ENCODE measurements at places on chromosomes 4 and X.
A peak's percentile ranks its signal among the peaks of the same experiment; 100 is the strongest.

- no peak for DNase-seq
Measured at GRCh38 chrX:33725535-33726210, 406.4 kb downstream of the FAM47A start.

- no peak for DNase-seq
Measured at GRCh38 chr4:139672215-139672614, 6.6 kb downstream of the MGST2 start.

DNA sequence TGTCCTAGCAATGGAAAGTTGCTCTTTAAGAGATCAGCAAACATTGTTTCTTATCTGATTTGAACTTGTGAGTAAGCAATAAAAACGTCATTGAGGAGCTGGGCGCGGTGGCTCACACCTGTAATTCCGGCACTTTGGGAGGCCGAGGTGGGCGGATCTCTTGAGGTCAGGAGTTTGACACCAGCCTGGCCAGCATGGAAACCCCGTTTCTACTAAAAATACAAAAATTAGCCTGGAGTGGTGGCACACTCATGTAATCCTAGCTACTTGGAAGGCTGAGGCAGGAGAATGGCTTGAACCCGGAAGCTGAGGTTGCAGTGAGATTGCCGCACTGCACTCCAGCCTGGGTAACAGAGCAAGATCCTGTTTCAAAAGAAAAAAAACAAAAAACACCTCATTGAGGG, 11.2 kb upstream of the PLAC8 start:
- no peak for DNase-seq

- no peak for DNase-seq
Measured at GRCh38 chr4:25911356-25911755, 2.7 kb upstream of the SMIM20 start.

DNA sequence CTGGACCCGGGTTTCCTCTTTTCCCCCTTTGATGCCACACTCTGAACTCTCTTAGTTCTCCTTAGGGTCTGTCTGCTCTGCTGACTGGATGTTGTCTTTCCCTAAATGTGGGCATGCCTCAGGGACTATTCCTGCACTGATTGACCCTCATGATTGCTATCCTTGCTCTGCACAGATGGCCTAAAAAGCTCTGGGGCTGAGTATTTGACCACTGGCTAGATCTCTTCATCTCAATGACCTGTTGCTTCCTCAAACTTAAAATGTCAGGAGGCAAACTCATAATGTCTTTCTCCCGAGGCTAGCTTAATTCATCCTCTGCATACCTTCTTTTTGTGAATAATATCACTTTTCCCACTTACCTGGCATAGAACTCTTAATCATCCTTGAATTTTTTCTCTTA, 157.4 kb downstream of the GATB start:
- no peak for DNase-seq

GRCh38 chrX:110282922-110283321, 35.0 kb downstream of the AMMECR1 start:
- no peak for DNase-seq

GRCh38 chr4:52408032-52408431, 251.1 kb downstream of the USP46 start:
- DNase-seq: no peak

DNA sequence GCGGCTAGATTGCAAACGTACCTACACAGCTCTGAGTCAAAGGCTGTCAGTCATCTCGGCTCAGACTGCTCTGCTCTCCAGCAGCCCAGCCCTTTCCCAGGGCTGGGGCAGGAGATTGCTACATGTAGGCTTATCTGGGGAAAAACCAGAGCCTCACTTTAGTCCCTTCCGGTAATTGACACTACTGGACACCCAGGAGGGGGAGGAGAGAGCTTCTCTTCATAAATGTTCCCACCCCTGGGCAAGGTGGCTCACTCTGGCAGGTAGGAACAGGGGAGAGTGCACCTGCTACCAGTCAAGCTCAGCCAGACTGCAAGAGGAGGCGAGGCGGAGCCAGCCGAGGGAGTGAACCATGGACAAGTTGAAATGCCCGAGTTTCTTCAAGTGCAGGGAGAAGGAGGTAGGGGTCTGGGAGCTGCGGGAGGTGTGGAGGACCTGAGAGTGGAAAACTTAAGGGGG, at the start of gene SLC6A14:
TSS of gene SLC6A14 (plus strand) at position 249 of the 459 bp plus-strand sequence. CDS start at position 353, 104 bp downstream.
- no peak for DNase-seq

- DNase-seq: no peak
Measured at GRCh38 chrX:7638078-7638710, 204.8 kb upstream of the VCX start.

GRCh38 chrX:64977830-64978229, 1.6 kb upstream of the ZC4H2 start:
- no peak for DNase-seq

- DNase-seq: no peak
Measured at GRCh38 chr4:159227378-159227777, 124.5 kb downstream of the RAPGEF2 start.

GRCh38 chr4:165766976-165767375, 106.1 kb upstream of the TLL1 start:
- no peak for DNase-seq

GRCh38 chr4:33073811-33074210, 2353.6 kb downstream of the PCDH7 start:
- no peak for DNase-seq

- DNase-seq: peak; percentile 66
Measured at GRCh38 chrX:119654112-119654531, 38.8 kb downstream of the SEPTIN6 start.

DNA sequence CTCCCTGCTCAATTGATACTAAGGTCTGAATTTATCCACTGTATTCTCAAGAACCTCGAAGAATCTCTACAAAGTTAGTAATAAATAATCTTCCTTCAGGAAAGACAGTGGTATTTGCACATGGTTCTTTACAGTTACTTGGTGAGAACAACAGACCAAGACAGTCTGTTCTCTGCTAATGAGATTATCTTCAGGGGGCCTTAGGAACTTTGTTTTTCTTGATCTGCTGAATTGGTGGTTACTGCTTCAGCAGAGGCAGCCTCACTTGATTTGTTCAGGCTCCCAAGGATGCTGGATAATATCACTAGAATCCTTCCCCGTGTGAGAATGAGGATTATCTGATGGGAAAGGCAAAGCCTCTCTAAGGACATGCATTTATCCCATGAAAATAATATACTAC, 64.8 kb downstream of the CBR4 start:
- DNase-seq: no peak

DNA sequence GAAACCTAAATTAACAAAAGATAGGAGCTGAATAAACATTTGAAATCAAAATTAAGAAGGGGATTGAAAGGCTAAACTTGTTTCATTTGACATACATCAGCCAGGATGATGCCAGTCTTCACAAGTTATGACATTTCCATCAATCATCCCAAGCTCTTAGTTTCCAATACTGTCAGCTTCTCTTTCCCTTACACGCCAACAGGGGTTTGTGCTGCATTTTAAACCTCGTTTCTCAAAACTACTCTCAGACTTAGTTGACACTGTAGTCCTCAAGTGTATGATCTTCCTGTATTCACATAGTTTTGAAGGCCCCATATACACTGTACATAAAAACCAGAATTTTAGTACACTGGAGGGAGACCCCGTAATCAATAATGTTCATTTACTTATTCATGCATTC, 840 bp upstream of the P2RY10 start:
- no peak for DNase-seq

DNA sequence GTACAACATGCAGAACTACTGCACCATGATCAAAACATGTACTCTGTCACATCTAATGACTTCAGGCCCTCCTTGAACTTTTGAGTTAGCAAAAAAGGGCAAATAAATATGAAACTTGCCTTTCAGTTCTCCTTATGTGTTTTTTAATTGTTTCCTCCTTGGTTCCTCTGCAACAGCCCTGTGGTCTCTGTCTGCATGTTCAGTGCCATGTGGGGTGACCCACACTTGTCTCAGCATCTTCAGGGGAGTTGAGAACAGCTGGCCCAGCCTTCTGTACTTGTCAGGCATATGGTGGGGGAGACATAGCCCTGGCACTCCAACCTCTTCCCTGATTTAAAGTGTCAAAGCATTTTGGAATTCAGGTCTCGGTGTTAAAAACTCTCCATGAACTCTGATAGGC, 188.0 kb upstream of the PGRMC2 start:
- DNase-seq: peak; percentile 44

GRCh38 chr4:36374836-36375511, 93.6 kb downstream of the DTHD1 start:
- no peak for DNase-seq

- no peak for DNase-seq
Measured at GRCh38 chrX:46404774-46405173, 140.4 kb downstream of the ZNF674 start.

DNA sequence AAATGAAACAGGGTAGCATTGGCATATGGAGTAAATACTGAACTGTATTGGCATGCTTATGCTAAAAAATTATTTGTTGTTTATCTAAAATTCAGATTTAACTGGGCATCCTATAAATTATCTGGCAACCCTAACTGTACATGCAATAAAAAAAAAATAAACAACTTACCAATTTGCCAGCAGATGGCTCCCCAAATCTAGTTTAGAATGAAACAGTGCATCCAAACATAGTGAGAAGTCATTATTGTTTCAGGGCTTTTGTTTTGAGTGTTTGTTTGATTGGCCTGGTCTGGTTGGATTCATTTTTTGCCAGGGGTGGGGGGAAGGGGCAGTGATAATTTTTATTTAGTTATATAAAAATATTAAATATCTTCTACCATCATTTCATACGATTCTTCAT, 12.8 kb upstream of the NSUN7 start:
- peak; percentile 81 for DNase-seq

GRCh38 chr4:168558599-168558998, 61.7 kb downstream of the PALLD start:
- no peak for DNase-seq

- no peak for DNase-seq
Measured at GRCh38 chr4:185879666-185880312, 67.8 kb upstream of the SORBS2 start.

DNA sequence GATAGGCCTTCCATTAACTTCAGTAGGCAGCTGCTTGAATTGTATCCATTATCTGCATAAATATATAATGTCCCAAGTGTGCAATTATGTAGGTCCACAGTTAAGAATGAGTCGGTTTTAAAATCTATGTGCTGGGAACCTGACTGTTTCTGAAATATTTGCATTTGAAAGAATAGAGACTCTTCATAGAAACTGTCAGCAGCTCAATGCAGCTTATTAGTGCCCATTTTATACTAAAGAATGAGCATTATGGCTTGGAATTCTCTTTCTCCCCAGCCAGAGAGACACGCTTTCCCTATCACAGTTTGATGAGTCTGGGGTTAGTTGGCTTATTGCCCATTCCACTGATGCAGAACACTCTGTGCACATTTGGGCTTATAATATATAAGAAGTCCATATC, 202.0 kb upstream of the PCDH7 start:
- DNase-seq: peak; percentile 6

- no peak for DNase-seq
Measured at GRCh38 chr4:82124932-82125786, 248.6 kb downstream of the HNRNPD start.

DNA sequence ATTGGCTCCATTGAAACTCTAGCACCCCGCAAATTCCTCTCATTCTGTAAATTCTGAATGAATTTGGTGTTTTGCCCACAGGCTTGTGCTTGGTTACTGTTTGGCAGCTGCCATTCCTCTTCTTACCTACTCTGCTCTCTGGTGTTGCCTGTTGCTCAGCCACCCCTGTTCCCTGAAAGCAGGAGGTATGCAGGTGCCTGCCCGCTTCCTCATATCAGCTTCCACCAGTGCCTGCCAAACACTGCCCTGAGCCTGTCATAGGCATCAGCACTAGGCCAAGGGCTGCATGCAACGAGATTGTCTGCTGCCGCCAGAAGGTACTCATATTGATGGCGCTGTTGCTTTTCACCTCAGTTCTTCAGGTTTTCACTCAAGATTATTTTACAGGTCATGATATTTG, 978.1 kb downstream of the C4orf33 start:
- DNase-seq: no peak

DNA sequence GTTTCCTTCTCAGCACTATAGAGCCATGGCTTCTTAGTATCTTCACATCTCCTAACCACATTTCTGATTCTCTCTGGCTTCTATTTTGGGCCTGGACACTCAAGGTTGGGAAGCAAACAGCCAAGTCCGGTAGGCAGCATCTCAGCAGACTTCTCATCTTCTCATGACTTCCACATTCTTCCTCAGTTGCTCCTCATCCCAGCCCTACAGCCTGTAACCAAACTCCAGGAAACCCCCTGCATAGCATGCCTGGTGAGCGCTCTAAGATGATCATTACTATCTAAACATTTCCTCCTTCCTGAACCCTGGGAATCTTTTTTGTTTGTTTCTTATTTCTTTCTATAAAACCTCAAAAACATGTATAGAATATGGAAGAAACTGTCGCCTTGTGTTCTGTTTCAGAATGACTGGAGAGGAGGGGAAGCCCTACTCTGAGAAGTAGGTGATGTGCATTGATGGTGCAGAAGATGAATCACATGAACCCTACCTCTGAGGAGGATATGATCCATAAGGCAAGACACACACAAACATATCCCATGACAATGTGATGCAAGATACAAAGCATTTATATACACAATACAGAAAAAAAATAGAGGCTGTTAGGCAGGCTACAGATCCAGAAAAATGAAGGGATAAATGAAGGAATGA, 219.8 kb upstream of the GYPA start:
- no peak for DNase-seq

GRCh38 chrX:136250191-136251040, 784 bp downstream of the MAP7D3 start:
- DNase-seq: no peak

DNA sequence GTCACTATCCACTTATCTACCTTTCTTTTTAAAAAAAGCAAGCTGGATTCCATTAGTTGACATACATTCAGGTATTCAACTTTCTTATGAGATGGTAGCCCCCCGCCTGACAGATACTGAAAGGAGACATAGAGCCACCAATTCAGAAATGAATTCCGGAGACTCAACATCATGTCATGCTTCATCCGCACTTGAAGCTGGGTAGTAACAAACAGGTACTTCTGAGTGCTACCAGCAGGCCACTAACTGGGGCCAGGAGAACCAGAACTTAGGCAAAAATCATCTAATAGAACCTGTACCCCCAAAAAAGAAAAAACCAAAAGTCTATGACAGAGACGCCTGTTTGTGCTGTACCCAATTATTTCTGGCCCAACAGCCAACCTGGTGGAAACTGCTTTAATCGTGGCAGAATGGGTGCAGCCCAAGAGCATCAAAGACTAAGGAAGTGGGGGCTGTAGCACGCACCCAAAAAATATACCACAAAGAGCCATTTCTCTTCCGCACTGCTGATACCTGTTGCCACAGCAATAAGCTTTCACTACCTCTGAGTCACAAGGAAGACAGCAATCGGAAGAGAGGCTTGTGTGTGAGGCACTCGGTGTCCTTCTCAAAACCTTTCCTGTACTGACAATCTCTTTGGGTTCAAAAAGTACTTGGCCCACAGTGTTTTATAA, 84.8 kb downstream of the AFAP1 start:
- no peak for DNase-seq

DNA sequence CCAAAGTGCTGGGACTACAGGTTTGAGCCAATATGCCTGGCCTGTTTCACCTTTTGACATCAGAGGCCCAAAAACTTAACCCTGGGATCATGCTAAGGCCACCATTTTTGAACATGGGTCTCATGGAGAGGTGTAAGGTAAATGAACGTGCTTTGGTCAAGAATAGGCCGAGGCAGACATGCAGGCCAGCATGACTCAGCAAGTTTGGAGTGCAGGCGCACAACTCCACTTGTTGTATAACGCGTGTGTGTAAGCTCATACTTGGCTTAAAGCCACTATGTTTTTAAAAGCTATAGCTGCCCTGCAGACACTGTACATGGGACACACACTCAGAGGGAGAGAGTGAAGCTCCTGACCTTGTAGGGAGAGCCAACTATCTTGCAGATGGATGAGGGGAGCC, 43.8 kb upstream of the HPSE start:
- DNase-seq: no peak
